ENCODE measurements at places on chromosomes 1 and 21.

DNA sequence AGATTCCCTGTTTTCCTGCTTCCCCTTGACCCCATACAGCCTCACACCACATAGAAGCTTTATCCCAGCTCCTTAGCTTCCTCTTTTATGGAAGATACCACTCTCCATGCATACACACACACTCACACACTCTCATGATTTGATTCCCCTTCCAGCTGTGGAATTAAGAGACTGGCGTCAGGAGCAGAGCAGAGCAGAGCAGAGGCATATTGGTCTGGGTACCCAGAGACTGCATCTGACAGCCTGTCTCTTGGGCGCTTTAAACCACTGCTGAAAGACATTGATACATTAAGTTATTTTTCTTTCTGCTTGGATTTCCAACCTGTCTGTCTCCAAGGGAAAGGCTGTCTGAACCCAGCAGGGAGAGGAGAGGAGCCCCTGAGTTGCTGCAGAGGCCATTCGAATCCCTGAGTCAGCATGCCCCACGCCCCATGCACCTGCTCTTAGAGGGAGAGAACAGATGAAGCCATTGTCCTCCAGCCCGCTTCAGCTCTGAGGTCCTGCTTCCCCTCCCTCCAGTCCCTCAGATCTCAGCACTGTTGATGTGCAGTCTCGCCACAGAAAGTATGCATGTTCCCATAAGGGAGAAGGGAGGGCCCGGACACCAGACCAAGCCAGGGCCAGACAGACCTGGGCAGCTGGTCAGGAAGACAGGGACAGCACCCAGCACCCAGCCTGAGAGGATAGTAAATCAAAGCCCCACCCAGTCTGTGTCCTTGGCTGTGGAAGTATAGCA lies 66.7 kb upstream of the GJB5 start:
- peak; percentile 46 for DNase-seq

DNA sequence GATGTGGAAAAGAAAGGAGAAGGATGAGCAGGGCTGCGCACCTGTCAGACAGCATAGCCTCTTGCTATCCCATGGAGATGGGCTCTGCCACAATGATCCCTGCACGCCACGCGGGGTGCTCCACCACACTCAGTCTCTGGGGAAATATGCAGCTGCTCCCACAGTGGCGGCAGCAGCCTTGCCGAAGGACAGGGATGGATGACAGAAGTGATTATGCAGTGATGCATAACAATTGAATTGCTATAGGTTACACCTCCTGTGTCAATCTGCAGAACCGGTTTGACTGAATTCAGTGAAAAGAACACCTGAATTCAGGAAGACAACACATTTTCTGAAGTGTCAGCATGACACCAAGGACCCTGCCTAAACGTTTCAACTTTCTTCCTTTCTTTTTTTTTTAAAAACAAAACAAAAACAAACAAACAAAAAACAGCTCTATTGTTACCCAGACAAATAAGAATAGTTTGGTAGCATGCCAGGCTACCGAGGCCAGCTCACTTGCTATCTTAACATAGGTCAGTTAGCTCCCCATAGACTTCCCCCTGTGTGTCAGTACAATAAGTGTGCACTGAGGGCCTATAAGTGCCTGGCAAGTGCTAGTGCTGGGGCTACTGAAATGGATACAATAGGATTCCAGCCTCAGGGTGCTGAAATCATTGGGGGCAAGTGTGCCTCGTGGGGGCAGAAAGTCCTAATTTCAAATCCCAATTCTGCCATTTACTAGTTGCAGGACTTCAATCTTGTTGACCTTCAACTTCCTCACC lies 127.6 kb upstream of the LMO4 start:
- peak; percentile 64 for DNase-seq

DNA sequence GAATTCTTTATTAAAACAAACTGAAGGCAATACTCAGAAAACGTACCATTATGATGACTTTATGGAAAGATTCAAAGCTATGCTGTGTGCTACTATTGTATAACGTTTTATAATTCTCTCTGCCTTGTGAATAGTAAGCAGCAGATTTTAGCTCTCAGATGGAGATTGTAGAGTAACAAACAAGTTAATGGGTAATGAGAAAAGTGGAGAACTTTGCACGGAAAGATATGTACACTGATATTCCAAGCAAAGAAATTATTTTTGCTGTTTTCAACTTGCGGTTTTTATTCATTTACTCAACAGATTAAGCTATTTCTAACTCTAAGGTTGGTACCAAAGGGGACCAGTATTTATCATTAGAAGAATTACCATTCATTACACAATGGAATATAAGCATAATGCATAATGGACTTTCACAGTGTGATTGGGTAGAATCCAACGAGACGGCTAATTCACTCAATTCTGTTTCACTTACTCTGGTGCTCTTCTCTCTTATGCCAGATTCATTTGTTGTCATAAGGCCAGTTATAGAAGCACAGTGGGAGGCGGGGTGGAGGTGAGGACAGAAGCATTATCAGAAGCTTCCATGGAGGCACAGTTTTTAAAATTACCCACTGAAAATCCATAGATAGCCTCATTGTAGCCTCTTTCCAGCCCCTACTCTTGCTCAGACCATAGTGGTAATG lies 38.6 kb downstream of the ATP1B1 start:
- no peak for DNase-seq

GRCh38 chr1:72938408-72938807 lies 656.1 kb upstream of the NEGR1 start:
- DNase-seq: no peak

DNA sequence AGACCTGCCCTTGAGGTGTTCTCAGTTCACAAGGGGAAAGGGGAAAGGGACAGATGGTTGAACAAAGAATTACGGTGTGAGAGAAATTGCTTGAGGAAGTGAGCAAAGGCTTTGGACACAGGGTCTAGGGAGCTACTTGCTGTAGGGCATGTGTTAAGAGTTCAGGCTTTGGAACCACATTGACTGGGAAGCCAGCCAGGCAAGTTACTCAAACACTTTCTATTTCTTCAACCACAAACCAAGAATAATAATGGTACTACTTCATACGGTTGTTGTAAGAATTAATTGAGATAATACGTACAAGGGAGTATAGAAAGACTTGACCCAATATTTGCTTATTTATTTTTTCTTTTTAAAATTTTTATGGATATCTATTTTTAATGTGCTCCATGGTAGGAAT lies 26.6 kb downstream of the AK4 start:
- DNase-seq: no peak

DNA sequence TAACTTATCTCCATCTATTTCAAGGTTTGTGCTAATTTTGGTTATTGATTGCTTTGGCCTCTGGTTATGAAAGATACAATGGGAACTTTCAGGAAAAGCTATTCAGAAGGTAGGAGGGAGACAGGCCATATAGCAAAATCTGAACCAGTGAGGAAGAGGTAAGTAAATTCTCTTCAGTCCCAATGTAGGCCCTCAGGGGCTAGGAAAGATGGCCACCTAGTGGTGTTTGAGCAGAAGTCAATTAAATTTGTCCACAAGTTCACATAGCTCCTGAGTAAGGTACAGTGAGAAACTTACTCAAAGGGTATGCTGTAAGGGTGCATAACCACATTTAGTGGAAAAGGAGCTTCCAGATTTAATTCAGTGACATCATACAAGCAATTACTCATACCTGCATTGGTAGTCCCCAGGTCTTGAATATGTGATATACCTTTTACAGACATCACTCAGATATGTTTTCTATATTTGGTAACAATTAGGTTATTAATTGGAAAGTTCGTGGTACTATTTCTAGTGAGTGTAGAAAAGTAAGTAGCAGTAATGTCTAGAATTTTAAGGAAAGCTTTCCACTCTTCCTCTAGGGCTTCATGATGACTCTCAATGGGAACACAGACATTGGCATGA lies 21.4 kb upstream of the FMO1 start:
- peak; percentile 43 for DNase-seq

DNA sequence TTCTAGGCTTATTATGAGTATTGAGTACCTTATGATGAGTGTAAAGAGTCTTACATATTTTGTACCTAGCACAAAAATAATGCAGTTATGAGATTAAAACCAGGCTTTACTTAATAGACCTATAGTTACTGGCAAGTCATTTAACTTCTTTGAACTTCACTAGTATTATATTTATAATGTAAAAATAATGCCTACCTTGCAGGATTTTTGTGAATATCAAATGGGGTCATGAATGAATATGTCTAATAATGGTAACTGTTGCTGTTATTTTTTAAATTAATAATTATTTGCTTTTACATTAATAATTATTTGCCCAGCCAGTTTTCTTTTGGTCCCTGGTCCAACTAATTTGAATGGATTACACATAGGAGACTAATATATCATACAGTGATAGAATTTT lies 242.5 kb downstream of the GPR52 start:
- DNase-seq: no peak

- DNase-seq: no peak
These were observed 37.0 kb downstream of the DMAP1 start for GRCh38 chr1:44250068-44250781.

GRCh38 chr1:44723064-44723463 lies 7.9 kb downstream of the RNU5D-1 start:
- no peak for DNase-seq

GRCh38 chr21:46295996-46296752 lies 10.0 kb downstream of the YBEY start:
- peak; percentile 1 for DNase-seq
